ENCODE measurements at places on chromosomes 5 and 9.

- no peak for DNase-seq
Measured at GRCh38 chr5:93247105-93247504, 333.9 kb downstream of the NR2F1-AS1 start.

- DNase-seq: peak; percentile 85
Measured at GRCh38 chr9:95025213-95026147, 292.0 kb downstream of the FANCC start.

DNA sequence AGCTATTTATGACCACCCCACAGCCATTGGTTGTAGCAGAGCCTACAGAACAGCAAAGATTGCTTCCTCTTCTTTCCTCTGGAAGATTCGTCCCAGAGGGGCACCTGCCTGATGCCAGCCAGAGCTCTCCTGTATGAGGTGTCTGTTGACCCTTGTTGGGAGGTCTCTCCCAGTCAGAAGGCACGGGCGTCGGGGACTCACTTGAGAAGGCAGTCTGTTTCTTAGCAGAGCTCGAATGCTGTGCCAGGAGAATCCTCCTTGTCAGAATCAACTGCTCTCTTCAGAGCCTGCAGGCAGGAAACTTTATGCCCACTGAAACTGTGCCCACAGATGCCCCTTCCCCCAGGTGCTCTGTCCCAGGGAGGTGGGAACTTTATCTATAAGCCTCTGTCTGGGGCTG, 479.5 kb upstream of the IZUMO3 start:
- no peak for DNase-seq

DNA sequence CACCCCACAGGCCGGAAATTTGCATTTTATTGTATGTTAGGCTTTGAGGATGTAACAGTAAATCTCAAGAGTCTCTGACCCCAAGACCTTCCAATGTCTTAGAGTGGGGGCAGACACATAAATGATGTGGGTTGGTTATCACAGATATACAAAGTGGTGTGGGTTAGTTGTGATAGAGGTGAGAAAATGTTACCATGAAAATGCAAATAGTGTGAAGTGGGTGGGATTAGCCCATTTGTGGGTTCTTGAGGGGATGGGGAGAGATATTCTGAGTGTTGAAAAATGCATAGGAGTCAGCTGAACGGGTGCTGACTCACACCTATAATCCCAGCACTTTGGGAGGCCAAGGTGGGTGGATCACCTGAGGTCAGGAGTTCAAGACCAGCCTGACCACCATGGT, 7.9 kb upstream of the RNF145 start:
- DNase-seq: no peak

GRCh38 chr5:569868-570361, 42.2 kb upstream of the CEP72 start:
- DNase-seq: no peak

- no peak for DNase-seq
Measured at GRCh38 chr9:75692309-75692708, 198.2 kb upstream of the PCSK5 start.

GRCh38 chr5:12323637-12324229, 419.5 kb upstream of the CTNND2 start:
- no peak for DNase-seq

- no peak for DNase-seq
Measured at GRCh38 chr5:2759091-2759490, 7.6 kb upstream of the IRX2 start.

DNA sequence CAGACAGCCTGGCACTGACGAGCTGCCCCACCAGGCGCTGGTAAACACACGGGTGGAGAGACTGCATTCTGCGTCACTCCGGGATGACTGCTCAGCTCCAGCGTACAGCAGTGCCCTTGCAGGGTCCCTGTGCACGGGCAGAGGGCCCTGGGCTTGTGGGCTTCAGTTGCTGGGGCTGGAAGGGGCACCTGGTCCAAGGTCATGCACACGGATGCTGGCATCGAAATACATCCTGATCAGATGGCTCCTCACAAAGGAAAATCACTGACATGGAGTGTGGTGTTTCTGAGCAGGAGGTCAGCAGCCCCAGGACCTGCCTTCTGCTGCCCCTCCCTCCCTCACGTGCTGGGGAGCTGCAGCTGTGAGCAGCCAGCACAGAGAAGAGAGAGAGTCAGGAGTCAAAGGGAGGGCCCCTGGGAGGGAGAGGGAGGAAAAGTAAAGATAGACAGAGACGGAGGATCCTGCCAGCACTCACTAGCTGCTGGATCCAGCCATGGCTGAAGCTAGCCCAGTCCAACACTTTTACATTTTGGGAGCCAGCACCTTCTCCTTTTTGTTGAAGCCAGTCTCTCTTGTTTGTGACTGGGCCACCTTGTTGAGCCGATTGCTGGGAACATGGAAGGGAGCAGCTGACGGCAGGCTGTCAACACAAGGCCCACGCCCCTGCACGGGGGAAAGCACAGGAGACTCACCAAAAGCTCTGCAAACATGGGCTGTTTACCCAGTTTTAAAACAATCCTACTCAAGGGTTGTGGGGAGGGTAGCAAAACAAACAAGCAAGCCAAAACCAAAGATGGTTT, 166.5 kb upstream of the PHYKPL start:
- no peak for DNase-seq

- peak; percentile 73 for DNase-seq
Measured at GRCh38 chr5:163893281-163893680, 387.9 kb downstream of the MAT2B start.

GRCh38 chr5:76471406-76471805, 68.3 kb downstream of the IQGAP2 start:
- DNase-seq: no peak

- DNase-seq: no peak
Measured at GRCh38 chr5:151880324-151880723, 44.3 kb downstream of the GLRA1 start.

DNA sequence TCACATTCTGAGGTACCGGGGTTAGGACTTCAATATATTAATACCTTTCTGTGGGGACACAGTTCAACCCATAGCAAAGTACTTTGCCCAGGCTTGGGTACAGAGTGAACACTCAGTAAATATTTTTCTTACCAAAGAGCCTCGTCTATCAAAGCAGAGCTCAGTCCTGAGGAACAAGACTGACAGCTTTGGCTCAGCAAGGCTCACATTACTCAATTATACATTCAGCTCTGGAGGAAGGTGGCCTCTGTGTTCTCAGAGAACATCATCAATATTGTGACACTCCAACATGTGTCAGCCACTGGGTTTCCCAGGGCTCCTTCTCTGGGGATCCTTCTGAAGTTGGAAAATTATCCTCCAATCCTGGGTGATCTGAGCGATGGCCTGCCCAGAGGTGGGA, 186.4 kb downstream of the NMUR2 start:
- DNase-seq: no peak

DNA sequence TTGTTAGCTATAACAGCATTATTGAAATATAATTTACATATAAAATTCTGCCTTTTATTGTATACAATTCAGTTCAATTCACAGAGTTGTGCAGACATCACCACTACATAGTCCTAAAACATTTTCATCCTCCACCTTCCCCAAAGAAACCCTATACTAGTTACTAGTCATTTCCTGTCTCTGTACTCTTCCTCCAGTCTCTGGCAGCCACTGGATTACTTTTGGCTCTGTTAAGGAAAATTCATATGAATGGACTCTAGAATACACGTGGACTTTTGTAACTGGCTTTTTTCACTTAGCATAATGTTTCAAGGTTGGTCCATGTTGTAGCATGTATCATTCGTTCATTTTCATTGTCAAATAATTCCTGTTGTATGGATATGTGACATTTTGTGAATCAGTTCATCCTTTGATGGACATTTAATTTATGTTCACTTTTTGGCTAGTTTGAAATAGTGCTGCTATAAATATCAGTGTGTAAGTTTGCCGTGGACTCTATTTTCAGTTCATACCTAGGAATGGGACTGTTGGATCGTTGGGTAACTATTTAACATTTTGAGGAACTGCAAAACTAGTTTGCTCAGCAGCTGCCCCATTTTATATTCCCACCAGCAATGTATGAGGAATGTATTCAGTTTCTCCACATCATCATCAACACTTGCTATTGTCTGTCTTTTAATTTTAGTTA, 9.7 kb downstream of the ICE1 start:
- peak; percentile 73 for DNase-seq

DNA sequence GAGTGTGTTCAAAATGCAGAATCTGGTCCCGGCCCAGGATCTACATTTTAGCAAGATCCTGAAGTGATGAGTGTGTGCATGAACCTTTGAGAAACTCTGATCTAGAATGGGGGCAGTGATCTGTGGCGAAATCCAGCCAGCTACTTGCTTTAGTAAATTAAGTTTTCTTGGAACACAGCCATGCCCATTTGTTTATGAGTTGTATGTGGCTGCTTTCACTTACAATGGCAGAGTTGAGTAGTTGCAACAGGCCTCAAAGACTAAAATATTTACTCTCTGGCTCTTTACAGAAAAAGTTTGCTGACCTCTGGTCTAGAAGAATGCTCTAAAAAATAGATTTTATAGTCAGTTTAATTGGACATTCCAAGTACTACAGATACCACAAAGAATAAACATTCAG, 588.3 kb downstream of the BNC2 start:
- peak; percentile 58 for DNase-seq

DNA sequence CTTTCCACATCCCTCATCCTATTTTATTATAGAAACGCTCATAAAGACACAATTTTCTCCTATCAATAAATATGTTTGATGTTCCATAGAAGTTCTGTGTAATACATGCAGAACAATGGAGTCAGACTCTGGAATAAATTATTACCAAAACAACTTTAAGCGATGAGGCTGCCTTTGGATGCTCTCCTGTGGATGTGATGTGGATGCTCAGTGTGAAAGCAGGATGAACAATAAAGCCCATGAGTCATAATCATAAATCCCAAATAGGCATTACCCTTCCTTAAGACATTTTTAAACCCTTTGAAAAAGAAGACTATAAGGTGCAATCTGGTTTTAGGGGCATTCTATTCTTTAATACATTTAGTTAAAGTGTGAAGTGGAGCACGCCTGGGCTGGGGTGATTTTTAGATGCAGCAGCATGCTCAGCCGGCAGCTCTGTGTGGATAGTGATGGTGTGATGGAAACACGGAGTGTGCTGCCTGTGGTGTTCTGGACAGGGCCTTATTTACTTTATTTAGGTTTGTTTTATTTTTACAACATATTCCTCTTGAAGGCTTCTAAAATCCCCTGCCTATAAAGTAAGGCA, 991.4 kb downstream of the PTPRD start:
- DNase-seq: no peak

GRCh38 chr9:131470581-131470991, 32.1 kb upstream of the POMT1 start:
- DNase-seq: no peak

DNA sequence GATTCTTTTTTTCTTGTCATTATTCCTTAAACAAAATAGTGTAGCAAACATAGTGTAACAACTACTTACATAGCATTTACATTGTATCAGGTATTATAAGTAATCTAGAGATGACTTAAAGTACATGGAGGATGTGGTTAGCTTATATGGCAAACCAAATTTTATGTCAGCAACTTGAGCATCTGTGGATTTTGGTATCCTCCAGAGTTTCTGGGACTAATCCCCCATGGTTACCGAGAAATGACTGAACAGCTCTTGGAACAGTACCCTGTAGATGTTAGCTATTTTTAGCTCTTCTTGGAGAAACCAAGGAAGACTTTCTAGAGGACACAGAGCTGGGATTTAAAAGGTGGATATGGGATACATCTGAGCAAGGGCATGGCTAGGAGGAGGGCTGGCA, 157.6 kb upstream of the KLF4 start:
- DNase-seq: no peak

DNA sequence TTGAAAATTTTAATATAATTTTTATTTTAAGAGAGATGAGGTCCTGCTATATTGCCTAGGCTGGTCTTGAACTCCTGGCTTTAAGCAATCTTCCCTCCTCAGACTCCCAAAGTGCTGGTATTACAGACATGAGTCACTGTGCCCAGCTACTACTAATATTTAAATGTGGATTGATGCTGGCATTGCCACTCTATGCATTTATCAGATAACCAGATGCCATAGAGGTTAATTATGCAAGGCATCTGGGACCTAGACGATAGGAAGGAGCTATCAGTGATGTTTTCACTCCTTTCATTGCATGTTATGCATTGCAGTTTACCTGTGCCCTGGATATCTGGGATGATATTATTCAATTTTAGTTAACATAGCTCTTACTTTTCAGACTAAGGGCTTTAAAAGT, 127.0 kb downstream of the RPS23 start:
- no peak for DNase-seq

- peak; percentile 28 for DNase-seq
Measured at GRCh38 chr5:51378448-51379330, 4.6 kb upstream of the ISL1 start.

DNA sequence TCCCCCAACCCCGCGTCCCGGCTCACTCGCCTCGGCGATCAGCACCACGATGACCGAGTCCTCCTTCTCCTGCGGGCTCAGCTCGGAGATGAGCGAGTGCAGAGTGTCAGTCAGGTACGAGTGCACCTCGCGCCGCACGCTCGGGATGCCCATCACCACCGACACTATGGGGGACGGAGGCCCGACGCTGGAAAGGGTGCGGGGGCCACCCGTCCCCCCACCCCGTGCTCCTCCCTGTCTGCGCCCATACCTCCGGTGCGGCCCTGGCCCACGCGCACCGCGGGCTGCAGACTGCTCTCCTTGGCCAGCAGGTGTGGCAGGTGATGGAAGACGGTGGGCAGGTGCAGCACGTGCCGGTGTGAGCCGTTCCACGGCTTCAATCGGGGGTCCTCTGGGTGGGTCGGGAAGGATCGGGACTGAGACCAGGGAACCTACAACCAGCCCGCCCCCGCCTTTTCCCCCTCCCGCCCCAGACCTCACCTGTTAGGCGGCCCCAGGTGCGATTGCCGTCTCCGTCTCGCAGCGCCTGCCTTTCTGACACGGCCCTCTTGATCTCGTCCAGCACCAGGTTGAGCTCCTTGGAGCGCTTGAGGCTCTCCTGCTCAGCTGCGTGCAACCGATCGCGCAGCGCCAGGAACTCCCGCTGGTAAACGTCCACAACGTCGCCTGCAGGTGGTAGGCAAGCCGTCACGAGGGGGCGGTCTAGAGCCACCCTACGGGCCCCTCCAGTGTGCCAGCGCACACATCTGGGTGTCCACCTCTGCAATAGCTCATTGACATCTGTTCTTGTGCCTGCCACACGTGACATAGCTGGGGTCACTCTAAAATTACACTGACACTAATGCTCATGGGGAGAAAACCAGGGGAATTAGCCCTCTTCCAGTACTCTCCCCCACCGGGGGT, 5.1 kb downstream of the MGAT4B start:
- peak; percentile 47 for DNase-seq

GRCh38 chr5:156383510-156384265, 56.7 kb downstream of the SGCD start:
- peak; percentile 42 for DNase-seq

- DNase-seq: peak; percentile 28
Measured at GRCh38 chr9:98168941-98169488, 23.4 kb downstream of the CORO2A start.

GRCh38 chr9:93828331-93829097, 126.6 kb downstream of the BARX1 start:
- DNase-seq: no peak

DNA sequence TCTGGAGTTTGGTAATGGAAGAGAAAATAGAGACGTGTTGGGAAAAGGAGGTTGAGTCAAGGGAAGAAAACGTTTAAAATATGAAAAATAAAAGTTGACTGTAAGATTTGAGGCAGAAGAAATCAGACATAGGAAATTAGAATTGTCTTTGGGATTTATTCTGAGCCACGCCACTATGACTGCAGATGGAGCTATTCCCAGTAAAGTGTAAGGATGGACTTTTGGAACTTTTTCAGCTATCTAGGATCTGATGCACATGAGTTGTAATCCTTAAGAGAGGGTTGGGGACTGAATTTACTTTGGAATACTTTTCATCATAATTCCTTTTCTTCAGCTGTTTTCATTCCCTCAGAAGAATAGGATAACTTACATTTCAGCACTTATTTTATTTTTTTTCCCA, 336.7 kb downstream of the FAM170A start:
- peak; percentile 26 for DNase-seq

GRCh38 chr9:94912700-94913249, 186.3 kb downstream of the AOPEP start:
- DNase-seq: peak; percentile 92

Data from fibroblast of the aortic adventitia (primary cell).